Liver (tissue), 10 donors: ENCODE measurements at places on chromosomes 16 and 17. TPM values are rescaled to one million over a fixed set of nuclear protein-coding genes. Genes with fewer than 3 reads are reported as not detected.

DNA sequence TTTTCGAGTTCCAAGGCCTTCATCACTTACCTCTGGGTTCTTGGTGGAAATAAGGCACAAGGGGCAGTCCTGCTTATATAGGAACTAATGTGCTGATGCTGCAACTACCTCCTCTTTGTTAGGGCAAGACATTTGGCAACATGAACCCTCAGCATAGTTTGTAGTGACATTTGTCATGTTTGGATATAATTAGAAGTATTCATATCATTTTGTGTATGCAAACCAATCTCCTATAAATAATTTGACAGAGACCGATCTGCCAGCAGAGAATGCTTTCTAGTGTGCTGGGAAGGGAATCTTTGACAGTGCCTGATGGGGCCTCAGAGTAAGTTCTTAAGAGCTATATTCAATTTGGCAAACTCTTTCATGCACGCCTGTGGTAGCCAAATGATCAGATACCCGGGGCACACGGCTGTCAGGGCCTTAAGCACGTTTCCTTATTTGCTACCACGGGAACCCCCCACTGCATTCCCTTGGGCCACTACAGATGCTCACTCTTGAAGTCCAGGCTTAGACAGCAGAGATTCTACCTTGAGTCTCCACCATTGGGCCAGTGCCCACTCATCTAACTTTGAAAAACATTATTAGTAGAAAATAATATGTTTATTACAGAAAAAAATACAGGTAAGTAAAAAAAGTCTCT lies at the start of gene MYH8:
TSS of gene MYH8 (minus strand) at position 51 of the 643 bp plus-strand sequence. CDS start 1,723 bp downstream, outside the sequence.
- DNase-seq = no peak

GRCh38 chr17:65532101-65532890 lies 29.2 kb downstream of the AXIN2 start:
- no peak for DNase-seq

DNA sequence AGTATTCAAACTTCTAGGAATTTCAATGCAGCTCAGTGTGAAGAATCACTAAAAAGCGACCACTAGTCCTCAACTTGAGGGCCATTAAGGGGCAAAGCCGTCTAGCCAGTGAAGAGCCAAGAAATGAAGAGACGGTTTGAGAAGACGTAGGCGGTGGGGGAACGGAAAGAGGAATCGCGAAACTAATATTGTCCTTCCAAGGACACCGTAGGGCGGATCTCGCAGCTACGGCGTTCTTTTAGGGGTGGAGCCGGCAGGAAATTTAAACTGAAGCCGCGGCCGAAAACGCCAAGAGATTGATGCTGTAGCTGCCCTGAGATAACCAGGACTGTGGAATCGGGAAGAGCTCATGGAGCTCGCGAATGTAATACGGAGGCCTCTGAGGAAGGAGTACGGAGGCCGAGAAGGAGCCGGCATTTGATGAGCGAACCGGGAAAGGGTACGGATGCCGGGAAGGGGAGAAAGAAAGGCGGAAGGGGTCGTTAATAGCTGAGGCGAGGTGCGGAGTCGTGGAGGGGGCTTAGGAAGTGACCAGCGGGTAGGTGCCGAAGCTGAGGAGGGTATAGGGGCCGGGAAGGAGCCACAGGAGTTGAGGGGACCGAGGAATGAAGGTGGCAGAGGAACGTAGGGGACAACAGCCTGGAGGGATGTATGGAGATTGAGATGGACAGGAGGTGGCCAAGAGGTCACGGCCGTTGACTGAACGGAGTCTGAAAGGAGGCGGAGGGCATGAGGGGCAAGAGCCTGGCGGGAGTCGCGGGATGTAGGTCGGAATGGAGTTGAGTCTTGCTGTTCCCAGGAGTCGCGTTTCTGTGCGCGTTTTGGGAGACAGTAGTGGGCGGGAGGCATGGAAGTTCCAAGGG lies at the start of gene DBF4B:
TSS of gene DBF4B (plus strand) at position 265 of the 863 bp plus-strand sequence. CDS start at position 421, 156 bp downstream.
- peak; percentile 87 for DNase-seq

- DNase-seq = no peak
These were observed 12.8 kb downstream of the ZNF778 start for GRCh38 chr16:89230255-89230654.

DNA sequence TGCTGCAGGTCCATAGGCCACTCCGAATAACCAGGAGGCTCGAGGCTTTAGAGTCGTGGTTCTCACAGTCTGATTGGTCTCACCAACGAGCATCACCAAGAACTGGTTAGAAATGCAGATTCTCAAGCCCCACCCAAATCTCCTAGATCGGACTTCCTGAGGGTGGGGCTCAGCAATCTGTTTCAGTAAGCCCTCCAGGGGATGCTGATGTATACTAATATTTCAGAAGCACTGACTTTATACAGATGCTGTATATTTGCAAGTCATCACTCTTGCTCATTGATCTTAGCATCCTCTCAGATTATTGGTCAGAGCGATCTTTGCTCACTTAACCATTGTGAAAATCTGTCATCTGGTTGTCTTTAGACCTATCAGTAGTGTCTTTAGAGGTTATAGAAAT lies 4.4 kb upstream of the VAC14 start:
- DNase-seq = no peak

- no peak for DNase-seq
These were observed 86.8 kb downstream of the WWP2 start for GRCh38 chr16:69848637-69849545.

DNA sequence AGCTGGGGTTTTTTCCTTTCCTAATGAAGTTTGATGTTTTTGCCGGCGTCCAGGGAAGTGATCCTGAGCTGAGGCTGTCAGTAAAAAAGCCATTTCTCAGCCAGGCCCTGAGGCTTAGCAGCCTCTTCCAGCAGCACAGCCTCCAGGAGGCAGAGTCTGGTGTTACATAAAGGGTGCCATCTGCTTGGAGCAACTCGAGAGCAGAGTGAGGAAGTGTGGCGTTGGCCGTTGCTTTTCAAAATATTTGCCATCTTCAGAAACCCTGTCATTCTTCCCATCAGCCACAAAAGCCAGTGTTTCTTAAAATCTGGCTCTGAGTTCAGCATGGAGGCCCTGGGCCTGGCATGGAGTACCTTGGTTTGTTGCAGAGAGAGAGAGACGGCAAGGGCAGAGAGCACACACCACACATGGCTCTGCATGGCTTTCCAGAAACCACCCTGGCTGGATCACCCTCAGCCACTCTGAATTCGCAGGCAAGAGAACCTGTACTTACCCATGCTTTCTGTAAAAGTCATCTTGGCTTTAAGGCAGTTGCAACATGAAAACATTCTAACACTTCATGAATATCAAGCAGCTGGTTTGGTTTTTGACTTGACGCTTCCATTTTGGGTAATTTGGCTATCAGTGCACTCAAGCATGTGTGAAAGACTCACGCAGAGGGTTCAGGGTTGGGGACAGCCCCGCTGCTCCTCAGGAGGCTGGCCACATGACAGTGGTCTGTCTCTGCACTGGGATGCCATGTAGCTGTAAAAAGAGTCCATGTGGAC lies 21.0 kb downstream of the PMM2 start:
- no peak for DNase-seq

GRCh38 chr16:56307534-56307873 lies 116.2 kb downstream of the GNAO1 start:
- DNase-seq = no peak

DNA sequence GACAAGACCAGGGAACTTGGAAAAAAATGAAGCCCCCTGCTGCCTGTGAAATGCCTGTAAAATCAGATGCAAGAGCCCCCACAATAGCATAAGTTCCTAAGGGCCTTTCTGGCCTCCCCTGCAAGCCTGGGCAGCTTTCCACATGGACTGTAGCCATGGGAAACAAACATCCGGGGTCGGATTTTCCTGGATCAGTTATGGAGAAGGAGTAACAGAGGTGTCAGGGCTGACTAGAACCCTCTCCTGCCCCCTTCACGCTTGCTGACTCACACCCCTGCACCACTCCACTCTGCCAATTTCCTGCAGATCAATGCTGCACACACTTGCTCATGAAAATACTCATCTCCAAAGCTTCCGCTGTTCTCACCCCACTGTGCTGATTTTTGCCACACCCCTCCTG lies 258.6 kb downstream of the CBLN1 start:
- DNase-seq = no peak

- DNase-seq = no peak
These were observed 1.2 kb downstream of the PRPF8 start for GRCh38 chr17:1683459-1683858.

GRCh38 chr16:8867216-8867931 lies 1.4 kb downstream of the CARHSP1 start:
- peak; percentile 74 for DNase-seq

GRCh38 chr16:80092681-80093080 lies 448.1 kb upstream of the DYNLRB2 start:
- DNase-seq = no peak

DNA sequence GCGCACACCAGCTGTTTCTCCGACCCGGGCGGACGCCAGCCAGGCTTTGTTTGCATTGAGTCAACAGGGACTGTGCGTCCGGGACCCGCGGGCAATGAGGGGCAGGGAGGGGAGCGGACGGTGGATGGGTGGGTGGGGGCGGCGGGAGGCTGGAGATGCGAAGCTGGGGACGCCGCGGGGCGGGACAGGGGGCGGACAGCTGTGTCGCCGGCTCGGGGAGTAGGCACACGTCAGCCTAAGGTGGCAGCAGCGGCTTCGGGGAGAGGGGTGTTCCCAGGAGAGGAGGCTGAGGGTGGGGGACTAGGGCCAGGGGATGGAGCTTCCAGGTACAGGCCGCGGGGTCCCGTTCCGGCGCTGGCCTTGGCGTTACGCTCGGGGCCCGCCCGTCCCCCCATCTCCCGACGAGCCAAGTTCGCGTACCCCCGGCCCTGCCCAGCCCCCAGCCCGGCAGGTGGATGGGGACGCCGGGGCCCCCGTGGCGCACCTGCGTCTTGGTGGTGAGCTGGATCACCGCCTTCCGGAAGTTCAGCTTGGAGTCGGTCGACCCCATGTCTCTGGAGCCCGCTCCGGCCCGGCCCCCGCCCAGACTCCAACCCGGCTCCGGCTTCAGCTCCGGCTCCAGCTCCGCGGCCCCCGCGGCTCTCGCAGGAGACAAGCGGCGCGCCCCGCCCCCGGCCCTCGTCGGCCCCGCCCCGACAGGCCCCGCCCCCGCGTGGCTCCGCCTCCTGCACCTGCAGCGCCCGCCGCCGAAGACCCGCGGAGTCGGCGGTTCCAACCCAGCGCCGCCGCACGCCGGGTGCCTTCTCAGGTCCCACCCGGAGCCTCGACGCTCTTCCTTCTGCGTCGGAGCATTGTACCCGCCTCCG lies at the start of gene HID1:
TSS of gene HID1 (minus strand) at position 653 of the 866 bp plus-strand sequence. CDS start at position 550, 103 bp downstream.
- DNase-seq = peak; percentile 80

GRCh38 chr16:57166451-57166850 lies 19.4 kb downstream of the PSME3IP1 start:
- DNase-seq = no peak

GRCh38 chr17:72839131-72839725 lies 253.3 kb downstream of the SLC39A11 start:
- DNase-seq = no peak

DNA sequence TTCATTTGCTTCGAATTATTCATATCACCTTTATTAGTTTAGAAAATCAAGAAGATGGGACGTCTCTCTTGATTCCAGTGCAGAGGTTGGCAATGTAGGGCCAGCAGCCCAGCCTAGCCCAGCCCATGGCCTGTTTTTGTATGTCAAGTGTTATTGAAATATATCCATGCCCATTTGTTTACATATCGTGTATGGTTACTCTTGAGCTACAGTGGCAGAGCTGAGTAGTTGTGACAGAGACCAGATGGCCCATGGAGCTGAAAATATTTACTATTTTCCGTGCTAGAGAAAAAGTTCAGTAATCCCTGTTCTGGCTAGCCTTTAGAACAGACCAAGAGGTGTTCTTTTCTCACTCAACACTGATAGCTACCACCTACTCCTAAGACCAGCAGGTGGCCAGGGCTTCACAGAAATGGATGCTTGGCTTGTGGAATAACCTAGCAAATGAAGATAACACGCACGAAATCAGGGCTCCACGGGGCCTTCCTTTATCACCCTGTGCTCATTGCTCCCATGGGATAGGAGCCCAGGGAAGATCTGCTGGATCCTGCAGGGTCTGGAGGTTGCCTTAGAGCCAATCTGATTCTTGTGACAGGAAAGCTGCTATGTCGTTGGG lies 123.2 kb upstream of the ANKFN1 start:
- DNase-seq = no peak

- no peak for DNase-seq
These were observed 4.4 kb upstream of the SNX29 start for GRCh38 chr16:11972128-11972527.

GRCh38 chr16:8866118-8866883 lies 2.5 kb downstream of the CARHSP1 start:
- DNase-seq = peak; percentile 64

DNA sequence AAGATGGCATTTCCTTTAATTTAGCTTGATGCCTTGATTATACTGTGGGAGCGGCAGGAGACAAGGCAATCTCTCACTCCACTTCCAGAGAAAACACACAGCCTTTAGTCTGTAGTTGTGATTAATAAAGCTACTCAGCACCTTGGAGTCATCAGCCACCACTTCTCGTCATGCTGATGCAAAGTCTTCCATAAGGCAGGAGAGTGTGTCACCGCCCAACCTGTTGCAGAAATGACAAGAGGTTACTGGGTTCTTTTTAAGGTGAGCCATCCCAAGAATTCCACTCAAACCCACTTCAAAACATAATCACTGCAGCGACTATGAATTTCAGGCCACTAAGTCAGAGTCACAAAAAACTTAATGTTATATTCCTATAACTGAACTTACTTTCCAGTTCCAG lies 223.9 kb upstream of the TOX3 start:
- DNase-seq = no peak

- no peak for DNase-seq
These were observed 13.2 kb downstream of the CMTM3 start for GRCh38 chr16:66617728-66618127.

DNA sequence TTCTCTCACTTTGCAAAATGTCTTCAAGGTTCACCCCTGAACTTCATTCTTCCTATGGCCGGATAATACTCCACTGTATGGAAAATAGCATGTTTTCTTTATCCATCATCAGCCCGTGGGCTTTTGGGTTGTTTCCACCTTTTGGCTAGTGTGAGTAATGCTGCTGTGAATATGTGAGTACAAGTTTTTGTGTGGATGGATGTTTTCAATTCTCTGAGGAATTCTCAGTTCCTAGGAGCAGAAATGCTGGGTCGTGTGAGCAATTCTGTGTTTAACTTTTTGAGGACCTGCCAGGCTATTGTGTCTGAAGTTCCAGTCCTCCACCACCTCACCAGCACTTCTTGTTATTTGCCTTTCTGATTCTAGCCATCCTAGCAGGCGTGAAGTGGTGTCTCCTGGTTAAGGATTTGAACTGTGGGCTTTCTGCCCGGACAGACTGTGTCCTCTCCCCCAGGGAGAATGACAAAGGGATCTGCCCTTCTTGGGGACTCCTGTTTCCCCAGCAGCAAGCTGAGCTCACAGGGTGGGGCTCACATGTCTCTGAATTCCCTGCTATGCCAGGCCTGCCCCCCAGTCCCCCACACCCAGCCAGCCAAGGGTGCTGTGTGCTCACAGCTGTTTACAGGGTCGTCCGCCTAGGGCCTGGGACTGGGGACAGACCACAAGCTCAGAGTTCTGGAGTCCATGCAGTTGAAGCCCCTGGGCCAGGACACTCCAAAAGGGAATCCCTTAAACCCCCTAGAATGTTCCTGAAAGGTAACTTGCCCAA lies 92.2 kb upstream of the CIBAR2 start:
- DNase-seq = no peak

SIRT7 gene
- 16.5 TPM for total RNA-seq

GP1BA gene
- 2.3 TPM for total RNA-seq

CYBC1 gene
- 44.0 TPM for total RNA-seq

PRR29 gene
- 0.14 TPM for total RNA-seq

SDK2 gene
- 0.14 TPM for total RNA-seq

CCL18 gene
- 0.92 TPM for total RNA-seq
